ENCODE measurements at places on chromosomes 1 and 21. TPM values are rescaled to one million over a fixed set of nuclear protein-coding genes. Genes with fewer than 3 reads are reported as not detected.

- DNase-seq: no peak
Observed at GRCh38 chr1:16208270-16208987, 4.0 kb downstream of the ARHGEF19 start.

DNA sequence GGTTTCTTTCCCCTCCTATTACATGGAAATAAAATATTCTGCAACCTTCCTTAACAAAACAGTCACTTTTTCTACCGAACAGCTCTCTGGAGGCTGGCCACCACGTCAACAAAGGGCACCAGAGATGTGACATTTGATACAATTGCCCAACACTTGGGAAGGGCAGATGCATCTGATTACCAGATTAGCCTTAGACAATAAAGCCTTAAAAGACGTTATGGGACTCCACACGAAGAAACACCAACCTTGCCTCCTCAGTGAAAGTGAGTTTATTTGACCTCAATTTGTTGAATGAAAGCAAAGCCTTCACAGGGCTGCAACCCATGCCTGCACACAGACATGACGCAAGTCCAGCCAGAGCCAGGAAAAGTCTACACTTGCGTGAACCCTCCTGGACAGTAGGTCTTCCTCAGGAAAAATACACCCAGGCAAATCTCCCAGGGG, 136.1 kb downstream of the TGFBR3 start:
- no peak for DNase-seq

DNA sequence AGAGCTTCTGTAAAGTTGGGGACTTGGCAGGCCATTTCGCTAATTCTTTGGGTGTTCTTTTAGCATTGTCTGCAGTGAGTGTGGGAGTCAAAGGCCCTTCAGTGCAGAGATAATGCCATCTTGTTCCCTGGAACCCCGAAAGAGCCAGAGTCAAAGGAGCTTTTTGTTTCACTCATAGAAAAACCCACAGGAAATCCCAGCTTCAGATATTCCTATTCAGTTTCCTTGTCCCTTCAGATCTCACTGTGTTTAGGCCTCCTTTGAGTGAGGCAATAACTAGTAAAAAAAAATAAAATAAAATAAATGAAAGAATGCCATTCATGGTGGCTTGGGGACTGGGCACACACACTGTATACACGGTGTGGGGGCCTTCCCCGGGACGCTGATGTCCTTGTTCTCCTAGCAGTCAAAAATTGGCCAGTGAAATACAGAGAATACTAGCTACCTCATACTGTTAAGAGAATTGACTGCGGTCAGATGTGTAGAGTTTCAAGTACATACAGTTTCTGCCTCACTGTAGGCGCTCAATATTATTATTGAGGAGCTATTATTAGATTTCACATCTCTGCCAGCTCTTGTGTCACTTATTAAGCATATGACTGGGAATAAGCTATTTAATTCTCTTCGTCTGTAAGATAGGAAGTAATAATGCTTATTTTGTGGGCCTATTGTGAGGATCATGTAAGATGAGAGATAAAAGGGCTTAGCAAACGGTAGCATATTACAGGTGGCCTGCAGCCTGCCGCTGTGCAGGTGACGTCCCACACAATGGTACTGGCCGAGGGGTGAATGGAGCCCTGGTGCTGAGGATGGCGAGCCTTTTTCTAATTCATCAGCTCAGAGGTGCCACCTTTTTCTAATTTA, 16.7 kb downstream of the DISC1 start:
- peak; percentile 45 for DNase-seq

DNA sequence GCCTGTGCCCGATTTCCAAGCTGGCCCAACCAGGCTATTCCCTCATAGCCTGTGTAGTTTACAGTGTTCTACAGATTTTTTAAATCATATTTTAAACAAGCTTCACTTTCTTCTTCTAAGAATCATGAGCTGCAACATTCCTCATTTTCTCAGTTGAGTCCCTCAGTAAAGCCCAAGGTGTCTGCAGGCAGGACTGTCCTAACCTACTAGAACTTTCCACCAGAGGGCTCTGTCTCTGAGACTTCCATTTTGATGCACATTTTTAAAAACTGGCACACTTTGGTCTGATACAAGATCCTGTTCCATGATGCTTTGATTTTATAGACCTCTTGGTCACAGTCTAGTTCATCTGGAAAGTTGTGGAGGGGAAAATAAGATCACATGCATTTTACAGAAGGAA, 21.6 kb upstream of the SLAMF6 start:
- DNase-seq: no peak

DNA sequence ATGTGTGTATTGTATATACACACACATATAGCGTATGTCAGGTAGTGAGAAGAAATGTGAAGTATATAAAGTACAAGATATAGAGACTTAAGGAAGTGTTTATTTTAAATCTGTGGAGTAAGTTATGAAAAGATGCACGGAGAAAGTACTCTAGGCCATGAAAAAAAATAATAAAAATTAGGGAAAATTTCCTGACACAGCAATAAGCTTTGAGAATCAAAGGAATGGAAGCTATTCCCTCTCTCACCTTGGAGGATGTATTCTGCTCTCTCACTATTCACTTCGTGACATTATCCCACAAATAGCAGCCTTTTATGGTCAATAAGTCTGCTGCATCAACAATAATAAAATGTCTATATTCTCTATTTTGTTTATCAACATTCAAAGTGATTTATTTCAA, 700.4 kb upstream of the RGS18 start:
- no peak for DNase-seq

DNA sequence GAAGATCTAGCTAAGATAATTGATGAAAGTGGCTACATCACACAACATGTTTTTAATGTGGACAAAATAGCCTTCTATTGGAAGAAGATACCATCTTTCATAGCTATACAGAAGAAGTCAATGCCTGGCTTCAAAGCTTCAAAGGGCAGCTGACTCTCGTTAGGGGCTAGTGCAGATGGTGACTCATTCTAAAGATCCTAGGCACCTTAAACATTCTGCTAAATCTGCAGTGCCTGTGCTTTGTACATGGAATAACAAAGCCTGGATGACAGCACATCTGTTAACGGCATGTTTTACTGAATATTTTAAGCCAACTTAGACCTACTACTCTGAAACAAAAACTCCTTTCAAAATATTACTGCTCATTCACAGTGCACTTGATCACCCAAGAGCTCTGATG, 65.6 kb upstream of the USP24 start:
- DNase-seq: no peak

GRCh38 chr1:13964768-13965167, 264.8 kb downstream of the PRDM2 start:
- no peak for DNase-seq

DNA sequence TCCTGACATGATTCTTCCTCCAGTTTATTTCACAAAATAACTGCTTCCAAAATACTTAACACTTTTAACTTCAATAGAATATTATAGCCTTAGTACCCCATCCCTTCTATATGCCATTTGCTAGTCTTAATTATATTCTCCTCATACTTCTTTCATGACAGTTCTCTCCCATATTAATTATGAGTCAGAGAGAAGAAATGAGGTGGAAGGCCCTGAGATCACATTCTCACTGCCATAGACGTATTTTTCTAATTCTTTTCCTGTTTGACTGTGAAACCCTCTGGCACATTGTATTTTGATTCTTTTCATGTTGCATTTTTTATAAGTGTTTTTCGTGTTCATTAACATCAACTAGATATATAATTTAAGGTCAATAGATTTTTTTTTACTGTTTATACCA, 88.4 kb downstream of the GTF2B start:
- DNase-seq: no peak

GRCh38 chr1:114618606-114619005, 37.2 kb upstream of the BCAS2 start:
- no peak for DNase-seq

DNA sequence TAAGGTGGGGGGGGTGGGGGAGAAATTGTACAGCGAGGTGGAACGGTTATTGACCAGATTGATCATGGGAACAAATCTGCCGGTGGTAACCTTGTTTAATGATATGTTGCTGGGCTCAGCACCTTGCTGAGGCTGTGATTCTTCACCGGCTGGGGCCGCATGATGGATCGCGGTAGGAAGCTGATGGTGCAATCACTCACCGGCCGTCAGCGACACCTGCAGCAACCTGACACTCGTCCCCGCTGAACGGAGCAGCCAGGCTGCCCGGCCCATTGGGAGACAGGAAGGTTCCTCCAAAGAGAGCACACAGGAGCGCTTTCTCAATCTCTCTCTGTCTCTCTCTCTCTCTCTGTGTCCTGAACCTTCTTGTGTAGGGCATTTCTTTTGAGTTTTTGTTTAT, 128.5 kb upstream of the RRP15 start:
- DNase-seq: no peak

DNA sequence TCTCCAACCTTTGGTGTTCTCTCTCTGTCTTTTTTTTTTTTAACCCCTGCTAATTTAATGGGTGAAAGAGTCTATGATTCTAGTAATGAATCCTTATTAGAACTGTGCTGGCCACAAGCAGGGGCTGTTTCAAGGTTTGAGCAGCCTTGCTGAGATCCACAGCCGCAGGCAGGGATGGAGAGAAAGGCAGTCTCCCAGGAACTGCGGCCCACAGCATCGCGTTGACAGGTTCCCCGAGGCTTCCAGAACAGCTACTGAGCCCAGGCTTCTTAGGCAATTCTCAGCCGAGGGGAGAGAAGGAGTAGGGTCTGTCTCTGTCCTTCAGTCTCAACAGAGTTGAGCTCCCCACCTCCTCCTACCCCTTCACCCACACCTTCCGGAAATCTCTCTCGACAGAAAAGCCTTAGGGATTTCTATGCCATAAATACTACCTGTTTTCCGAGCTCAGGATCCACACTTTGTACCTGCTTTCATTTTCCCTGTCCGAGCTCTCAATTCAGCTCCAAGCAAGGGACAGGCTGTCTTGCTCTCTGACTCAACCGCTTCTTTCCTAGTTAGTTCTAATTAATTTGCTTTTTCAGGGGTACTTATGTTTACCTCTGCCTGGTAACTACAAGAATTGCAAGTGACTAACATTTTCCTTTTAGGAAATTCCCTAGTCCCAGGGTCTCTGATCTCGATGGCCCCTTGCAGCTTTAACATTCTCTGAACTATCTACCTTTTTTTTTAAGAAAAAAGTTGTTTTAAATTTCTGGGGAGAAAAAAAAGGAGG, 6.7 kb upstream of the CASZ1 start:
- no peak for DNase-seq

- DNase-seq: no peak
Observed at GRCh38 chr1:55127827-55128343, 87.3 kb downstream of the USP24 start.

DNA sequence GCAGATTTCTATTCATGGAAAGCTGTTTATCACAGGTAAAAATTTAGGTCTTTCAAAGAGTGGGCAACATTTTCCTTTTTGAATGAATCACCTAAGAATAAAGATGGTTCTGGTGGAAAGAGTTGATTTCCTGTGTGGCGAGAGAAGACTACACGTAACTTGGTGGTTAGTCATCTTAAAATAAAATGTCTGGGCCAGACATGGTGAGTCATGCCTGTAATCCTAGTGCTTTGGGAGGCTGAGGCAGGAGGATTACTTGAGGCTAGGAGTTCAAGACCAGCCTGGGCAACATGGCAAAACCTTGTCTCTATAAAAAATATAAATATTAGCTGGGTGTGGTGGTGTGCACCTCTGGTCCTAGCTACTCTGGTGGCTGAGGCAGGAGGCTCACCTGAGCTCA, 65.7 kb downstream of the DISP1 start:
- DNase-seq: no peak

- no peak for DNase-seq
Observed at GRCh38 chr1:3066250-3066711, 2.7 kb upstream of the PRDM16 start.

DNA sequence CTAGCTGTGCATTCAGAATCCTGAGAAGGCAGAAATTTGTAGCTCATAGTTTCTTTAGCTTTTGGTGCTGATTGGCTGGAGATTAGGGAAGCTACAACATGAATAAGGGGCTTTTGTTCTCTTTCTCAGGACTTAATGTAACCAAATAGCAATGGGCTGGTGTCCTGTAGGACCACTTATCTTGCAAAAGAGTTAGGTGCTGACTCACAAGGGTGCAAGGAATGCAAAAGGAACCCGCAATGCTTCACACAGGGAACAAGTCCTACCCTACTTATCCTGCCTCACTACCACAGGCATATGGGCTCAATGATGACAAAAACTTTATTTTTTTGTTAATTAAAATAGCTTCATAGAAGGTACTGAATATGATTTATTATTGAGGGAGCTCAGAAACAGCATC, 541.5 kb downstream of the AMY1C start:
- no peak for DNase-seq

GRCh38 chr1:113255720-113256347, 134.5 kb upstream of the MAGI3 start:
- no peak for DNase-seq

- no peak for DNase-seq
Observed at GRCh38 chr1:64597113-64597512, 127.2 kb downstream of the CACHD1 start.

DNA sequence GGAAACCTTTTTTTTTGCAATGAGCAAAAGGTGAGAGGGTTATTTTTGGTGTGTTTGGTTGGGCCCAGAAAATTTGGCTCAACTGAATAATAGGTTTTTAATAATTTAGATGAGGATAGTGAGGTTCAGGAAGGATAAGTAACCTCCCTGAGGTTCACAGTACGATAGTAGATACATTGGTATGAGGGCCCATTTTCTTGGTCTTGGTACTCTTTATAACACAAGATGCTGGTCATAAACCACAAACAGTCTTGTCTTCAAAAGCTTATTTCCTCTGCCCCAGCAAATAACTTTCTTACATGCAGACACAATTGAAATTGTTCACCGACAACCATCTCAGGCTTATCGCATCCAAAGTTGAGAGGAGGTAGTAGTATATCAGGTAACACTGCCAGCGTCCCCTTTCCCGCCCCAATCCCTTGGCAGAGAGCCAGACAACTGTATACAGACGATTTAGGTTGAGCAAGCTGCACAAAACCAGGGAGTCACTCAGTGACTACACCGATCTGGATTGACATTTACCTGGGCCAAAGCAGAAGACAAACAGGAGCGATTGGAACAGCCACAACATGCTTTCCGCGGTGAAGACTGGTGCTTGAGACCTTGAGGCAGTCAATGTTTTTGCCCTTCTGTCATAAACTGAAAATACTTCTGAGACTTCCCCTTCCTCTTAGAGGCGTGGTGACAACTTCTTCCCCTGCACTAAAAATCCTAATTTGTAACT, at the start of gene SLAMF6:
TSS of gene SLAMF6 (minus strand) at position 634 of the 724 bp plus-strand sequence. CDS start at position 571, 63 bp downstream.
- no peak for DNase-seq

DNA sequence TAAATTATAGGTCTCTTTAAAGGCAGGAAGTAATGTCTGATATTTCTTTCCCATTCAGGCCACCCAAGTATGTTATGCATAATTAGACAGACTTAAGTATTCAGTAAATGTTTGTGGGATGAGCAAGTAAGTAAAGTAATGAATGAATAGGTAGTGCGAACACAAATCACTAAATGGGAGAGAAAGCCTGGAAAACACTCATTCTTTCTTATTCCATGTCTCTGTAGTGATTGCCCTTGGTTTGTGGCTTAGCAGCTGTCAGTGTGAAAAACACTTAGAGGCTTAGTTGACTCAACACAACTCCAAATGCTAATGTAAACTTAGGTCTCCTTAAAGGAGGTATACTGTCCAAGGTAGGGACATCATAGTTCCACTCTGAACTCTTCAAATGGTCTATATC, 182.5 kb downstream of the ZC3H11B start:
- DNase-seq: no peak

- peak; percentile 43 for DNase-seq
Observed at GRCh38 chr1:159197561-159198557, 6.8 kb upstream of the ACKR1 start.

The FCRL3 gene
- under 0.01 TPM for total RNA-seq

The WDR47 gene
- 277 TPM for total RNA-seq

The OLIG2 gene
- 14.7 TPM for total RNA-seq

The AHDC1 gene
- 10.6 TPM for total RNA-seq

The AMY1A gene
- total RNA-seq: not detected

The LGR6 gene
- total RNA-seq: 0.41 TPM

The SLC5A9 gene
- total RNA-seq: not detected

The ELAPOR1 gene
- total RNA-seq: 15.9 TPM

The DNALI1 gene
- total RNA-seq: 2.9 TPM

The SEMA4A gene
- total RNA-seq: 22.0 TPM

All from frontal cortex (tissue), 4 donors.